Stimulated activated CD8-positive, alpha-beta memory T cell treated with anti-CD3 and anti-CD28 coated beads, Interleukin-4, amount 100 ng/mL, for 4 hours (primary cell): ENCODE measurements at places on chromosomes 2 and 18.

GRCh38 chr2:143928613-143929012 lies 591.3 kb downstream of the ZEB2 start:
- DNase-seq = no peak

GRCh38 chr2:156229724-156230362 lies 102.7 kb downstream of the NR4A2 start:
- DNase-seq = no peak

- DNase-seq = no peak
Measured at GRCh38 chr2:158047156-158047611, 54.5 kb upstream of the UPP2 start.

GRCh38 chr18:39053571-39053970 lies 1488.0 kb upstream of the CELF4 start:
- no peak for DNase-seq

GRCh38 chr2:140442319-140442718 lies 1662.1 kb upstream of the NXPH2 start:
- DNase-seq = no peak

DNA sequence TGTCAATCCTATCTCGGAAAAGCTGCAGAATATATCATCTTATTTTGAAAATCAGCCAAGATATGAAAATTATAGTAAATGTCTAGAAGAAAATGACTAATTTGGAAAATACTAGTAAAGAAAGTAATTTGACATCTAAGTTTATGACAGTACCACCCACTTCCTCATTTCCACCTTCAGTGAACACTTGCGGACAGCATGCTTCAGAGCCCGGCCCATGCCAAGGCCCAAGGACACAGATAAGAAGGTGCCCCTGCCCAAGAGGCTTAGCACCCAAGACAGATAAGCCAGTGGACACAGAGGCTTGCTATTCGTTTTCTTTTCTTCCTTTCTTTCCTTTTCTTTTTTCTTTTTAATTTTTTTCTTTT lies 4.8 kb upstream of the KCNG2 start:
- no peak for DNase-seq

GRCh38 chr2:240567872-240568677 lies at the start of gene RNPEPL1:
Gene RNPEPL1 (plus strand): TSS chr2:240568484. CDS start chr2:240568587, 103 bp downstream.
- no peak for DNase-seq

GRCh38 chr2:237232166-237232565 lies 146.5 kb downstream of the COPS8 start:
- DNase-seq = no peak

DNA sequence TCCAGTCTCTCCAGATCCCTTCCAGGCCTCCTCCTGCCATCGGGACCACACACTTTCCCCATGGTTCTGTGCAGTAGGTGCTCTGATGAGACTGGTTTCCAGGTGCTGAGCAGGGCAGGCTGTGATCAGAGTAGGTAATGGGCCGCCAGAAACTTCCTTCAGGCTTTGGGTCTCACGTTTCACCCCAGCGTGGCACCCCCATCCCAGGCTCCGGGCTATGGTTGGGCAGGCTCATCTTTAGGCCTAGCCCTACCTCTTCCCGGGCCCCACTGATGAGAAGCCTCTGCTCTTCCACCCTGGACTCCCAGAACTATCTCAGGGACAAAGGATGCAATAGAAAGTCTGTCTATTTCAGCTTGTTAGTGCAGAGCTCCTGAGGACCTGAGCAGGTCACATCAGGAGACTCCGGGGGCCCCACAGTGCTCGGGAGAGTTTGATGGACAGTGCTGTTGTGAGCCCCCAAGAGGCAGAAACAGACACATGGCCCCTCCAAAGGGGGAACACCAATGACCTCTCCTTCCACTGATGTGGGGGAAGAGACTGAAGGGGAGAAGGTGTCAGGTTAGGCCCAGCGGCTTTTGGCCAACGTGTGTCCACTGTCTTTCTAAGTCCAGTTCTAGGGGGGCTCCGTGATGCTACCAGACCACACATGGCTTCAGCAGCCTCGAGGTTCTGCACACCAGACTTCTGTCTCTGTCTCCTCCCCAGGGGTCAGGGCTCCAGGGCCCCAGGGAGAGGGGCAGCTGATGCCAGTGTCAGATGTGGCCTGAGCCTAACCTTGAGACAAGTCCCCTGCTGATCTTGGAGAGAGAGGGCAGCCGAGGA lies 5.8 kb upstream of the PROM2 start:
- no peak for DNase-seq

DNA sequence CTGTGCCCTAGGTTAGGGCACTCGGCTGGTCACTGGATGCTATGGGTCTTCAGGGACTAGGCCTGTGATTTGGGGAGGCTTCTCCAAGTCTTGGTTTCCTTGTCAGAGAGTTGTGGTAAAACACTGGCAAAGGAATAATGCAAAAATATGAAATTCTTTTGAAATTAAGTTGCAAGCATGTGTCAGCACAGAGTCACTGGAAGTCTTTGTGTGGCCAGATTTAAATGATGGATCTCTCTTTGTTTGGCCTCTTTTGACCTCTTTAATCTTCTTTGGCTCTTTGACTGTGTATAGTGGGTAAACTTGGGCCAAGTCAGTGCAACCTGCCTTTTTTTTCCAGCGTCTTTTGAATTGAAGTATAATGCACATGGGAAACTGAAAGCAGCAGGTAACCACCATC lies 12.1 kb downstream of the HK2 start:
- no peak for DNase-seq

- DNase-seq = no peak
Measured at GRCh38 chr2:51881673-51882072, 849.7 kb upstream of the NRXN1 start.

- no peak for DNase-seq
Measured at GRCh38 chr2:64311191-64311910, 142.6 kb upstream of the LGALSL start.

DNA sequence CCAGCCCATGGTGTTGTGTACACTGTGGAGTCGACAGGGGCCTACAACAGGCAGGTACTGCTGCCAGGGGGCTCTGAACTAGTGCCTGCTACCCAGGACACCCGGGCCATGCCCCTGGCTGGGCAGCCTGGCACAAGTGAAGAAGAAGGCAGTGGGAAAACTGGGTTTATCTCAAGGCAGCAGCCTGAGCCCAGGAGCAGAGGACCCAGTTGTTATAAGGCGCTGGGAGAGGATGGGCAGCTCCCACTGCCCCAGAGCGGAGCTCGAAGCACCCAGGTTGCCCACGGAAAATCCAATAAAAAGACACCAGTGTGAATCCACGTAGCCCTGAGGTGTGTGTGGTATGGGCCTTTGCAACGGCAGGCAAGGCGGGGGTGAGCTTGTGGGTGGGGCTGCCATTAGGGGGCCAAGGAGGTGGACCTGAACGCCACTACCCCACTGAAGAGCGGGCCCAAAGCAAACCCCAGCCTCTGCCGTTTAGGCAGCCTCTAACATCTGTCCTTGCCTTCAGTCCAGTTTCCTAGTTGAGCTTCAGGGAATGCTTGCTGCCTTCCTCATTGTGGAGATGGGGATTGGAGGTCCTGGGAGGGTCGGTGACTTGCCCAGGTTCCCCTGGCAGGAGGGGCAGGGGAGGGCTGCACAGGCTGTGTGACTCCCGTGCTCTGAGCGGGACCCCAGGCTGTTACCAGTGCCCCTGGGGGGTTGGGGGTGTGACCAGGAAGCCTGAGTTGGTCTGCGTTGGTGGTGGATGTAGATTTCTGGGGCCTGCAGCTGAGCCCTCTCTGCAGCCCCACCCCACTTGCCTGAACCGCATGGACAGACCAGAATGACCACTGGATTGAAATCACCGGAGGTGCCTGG lies 16.0 kb downstream of the ARID5A start:
- no peak for DNase-seq

- no peak for DNase-seq
Measured at GRCh38 chr2:134370655-134371445, 117.0 kb downstream of the MGAT5 start.

- no peak for DNase-seq
Measured at GRCh38 chr2:216317831-216318520, 54.3 kb downstream of the MARCHF4 start.

- DNase-seq = no peak
Measured at GRCh38 chr18:62852851-62853250, 137.5 kb downstream of the PHLPP1 start.

- DNase-seq = no peak
Measured at GRCh38 chr2:168182550-168183249, 64.7 kb downstream of the STK39 start.

DNA sequence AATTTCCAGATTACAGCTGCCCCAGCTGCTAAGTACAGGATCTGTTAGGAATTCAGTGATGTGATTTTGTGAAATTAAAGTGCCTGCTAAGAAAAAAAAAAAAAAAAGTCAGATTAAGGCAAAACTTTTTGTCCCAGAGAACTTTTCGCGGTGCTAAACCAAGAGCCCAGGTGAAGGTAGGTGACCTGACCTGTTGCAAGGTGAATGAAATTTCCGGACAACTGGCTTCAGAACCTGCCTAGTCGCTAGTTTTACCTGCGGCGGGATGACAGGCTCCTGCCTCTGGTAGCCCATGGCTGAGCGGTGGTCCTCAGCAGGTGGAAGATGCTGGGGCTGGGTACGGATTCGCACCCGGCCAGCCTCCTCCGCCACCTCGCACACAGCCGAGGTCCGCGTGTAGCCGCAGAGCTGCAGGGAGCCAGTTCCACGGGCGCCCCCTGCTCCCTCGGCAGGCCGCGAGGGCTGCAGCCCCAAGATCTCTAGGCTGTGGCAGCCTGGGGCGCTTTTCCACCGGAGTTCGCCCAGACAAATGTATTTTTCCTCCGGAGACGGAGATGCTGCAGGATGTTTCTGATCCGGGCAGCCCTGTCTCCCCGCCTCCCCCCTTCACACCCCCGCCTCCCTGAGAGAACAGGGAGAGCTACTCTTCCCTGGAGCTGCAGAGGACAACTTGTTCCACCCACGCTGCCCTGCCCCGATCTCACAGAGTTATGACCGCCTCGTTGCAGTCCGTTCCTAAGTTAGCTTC lies at the start of gene SLC38A11:
SLC38A11 (minus strand) TSS at position 572 of the 748 bp plus-strand sequence; CDS start at position 294, 278 bp downstream.
- DNase-seq = no peak

DNA sequence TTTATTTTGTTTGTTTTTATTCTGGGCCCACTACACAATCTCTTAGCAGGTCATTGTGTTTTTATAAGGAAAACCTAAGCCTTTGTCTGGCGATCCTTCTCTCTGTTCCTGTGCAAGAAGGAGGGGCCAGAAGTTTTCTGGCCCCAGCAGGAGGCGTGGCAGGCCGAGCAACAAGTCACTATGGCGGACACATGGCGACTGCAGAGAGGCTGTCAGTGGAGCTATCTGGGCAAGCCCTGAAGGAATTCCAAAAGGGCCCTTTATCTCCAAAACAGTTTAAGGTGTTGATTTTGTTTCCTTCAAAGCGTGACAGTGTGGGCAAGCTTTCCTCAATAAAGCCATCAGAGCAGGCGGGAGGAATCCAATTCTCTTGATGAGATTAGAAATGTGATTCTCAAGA lies 118.8 kb upstream of the CTAGE1 start:
- no peak for DNase-seq

- no peak for DNase-seq
Measured at GRCh38 chr2:48228345-48228684, 301.6 kb upstream of the STON1 start.

DNA sequence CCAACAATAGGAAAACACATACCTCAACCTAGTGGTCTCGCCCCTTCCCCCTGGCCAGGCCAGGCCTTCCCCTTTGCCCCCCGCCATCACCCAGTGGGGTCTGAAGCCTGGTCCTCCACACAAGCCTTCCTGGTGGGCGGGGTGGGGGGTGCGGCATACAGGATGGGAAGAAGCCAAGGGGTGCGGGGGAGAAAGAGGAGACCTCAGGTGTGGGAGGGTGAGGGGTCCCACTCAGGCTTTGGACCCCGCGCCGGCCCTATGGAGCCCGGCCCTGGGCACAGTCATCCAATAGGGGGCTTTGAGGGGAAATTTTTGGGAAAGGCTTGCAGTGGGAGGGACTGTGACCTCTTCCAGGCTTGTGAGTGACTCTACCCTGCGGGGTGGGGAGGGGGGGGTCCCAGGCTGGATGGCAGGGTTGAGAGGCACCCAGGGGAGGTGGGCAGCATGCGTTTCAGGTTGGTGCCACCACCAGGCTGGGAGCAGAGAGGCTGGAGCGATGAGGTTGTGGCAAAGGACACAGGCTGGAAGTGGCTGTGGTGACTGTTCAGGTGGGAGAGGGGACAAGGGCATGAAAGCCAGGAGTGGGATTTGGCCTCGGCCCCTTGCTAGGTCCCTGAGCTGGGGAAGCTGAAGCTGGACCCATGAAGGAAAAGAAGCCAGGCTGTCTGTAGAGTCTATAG lies 1.3 kb downstream of the SLC66A3 start:
- no peak for DNase-seq

DNA sequence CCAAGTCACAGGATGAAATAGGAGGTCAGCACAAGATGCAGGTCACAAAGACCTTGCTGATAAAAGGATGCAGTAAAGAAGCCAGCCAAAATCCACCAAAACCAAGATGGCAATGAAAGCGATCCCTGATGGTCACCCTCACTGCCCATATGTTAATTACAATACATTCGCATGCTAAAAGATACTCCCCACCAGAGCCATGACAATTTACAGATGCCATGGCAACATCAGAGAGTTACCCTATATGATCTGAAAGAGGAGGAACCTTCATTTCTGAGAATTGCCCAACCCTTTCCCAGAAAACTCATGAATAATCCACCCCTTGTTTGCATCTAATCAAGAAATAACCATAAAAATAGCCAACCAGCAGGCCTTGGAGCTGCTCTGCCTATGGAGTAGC lies 709.8 kb downstream of the METTL4 start:
- DNase-seq = no peak

- no peak for DNase-seq
Measured at GRCh38 chr2:119475225-119475856, 43.7 kb downstream of the TMEM37 start.
